ENCODE measurements at places on chromosomes 13 and 19. TPM values are rescaled to one million over a fixed set of nuclear protein-coding genes. Genes with fewer than 3 reads are reported as not detected.

ZNF765 gene
- 13.5 TPM for polyA plus RNA-seq

PRODH2 gene
- polyA plus RNA-seq = 24.1 TPM

GPR183 gene
- polyA plus RNA-seq = 2.6 TPM

CD209 gene
- 1.4 TPM for polyA plus RNA-seq

NECTIN2 gene
- polyA plus RNA-seq = 150 TPM

ZNF561 gene
- 66.8 TPM for polyA plus RNA-seq

DHDH gene
- polyA plus RNA-seq = 7.4 TPM

INSL3 gene
- 0.28 TPM for polyA plus RNA-seq

UHRF1 gene
- 29.9 TPM for polyA plus RNA-seq

SPACA4 gene
- polyA plus RNA-seq = not detected

CEACAM5 gene
- polyA plus RNA-seq = 0.08 TPM

ZNF534 gene
- polyA plus RNA-seq = 0.58 TPM

GRIN2D gene
- polyA plus RNA-seq = 0.46 TPM

CRX gene
- polyA plus RNA-seq = not detected

ONECUT3 gene
- polyA plus RNA-seq = 0.01 TPM

NFKBIB gene
- 7.7 TPM for polyA plus RNA-seq

NCCRP1 gene
- 3.4 TPM for polyA plus RNA-seq

GJA3 gene
- 13.7 TPM for polyA plus RNA-seq

C19orf81 gene
- polyA plus RNA-seq = 3.8 TPM

SRRM5 gene
- 0.67 TPM for polyA plus RNA-seq

FREM2 gene
- 50.5 TPM for polyA plus RNA-seq

FGF22 gene
- 0.35 TPM for polyA plus RNA-seq

KIR3DL2 gene
- not detected for polyA plus RNA-seq

CHST8 gene
- polyA plus RNA-seq = 0.12 TPM

ZNF737 gene
- polyA plus RNA-seq = 32.4 TPM

FFAR3 gene
- not detected for polyA plus RNA-seq

SYCN gene
- not detected for polyA plus RNA-seq

CALR3 gene
- polyA plus RNA-seq = 0.12 TPM

ZNF98 gene
- 3.8 TPM for polyA plus RNA-seq

RGCC gene
- 9.2 TPM for polyA plus RNA-seq

PSPN gene
- 2.6 TPM for polyA plus RNA-seq

SBNO2 gene
- 15.6 TPM for polyA plus RNA-seq

ZNF723 gene
- polyA plus RNA-seq = 0.10 TPM

ZNF541 gene
- 0.18 TPM for polyA plus RNA-seq

MIR17HG gene
- 4.4 TPM for polyA plus RNA-seq

NALCN gene
- polyA plus RNA-seq = 1.1 TPM

NRTN gene
- polyA plus RNA-seq = 2.0 TPM

PTH2 gene
- not detected for polyA plus RNA-seq

CBLC gene
- 3.9 TPM for polyA plus RNA-seq

PRTN3 gene
- polyA plus RNA-seq = 1.6 TPM

Data from right renal cortex interstitium (tissue), 3 donors.